Hepatocyte (in vitro differentiated cells): ENCODE measurements at places on chromosomes 7 and 10. TPM values are rescaled to one million over a fixed set of nuclear protein-coding genes. Genes with fewer than 3 reads are reported as not detected.

GRCh38 chr7:43850348-43851116 is 18.8 kb downstream of the MRPS24 start:
- H3K4me3 ChIP-seq = no peak overlapping the region
- no peaks in the 10 kb centered on the region for H3K27me3 ChIP-seq
- DNase-seq = no peak
- no peaks in the 10 kb centered on the region for H3K36me3 ChIP-seq
- H3K27ac ChIP-seq = no peak overlapping the region

GRCh38 chr7:154854836-154855235 is 148.1 kb downstream of the PAXIP1 start:
- H3K4me3 ChIP-seq = no peak overlapping the region
- H3K4me1 ChIP-seq = no peaks in the 10 kb centered on the region
- no peak overlapping the region for H3K27ac ChIP-seq
- H3K27me3 ChIP-seq = no peaks in the 10 kb centered on the region
- DNase-seq = no peak

DNA sequence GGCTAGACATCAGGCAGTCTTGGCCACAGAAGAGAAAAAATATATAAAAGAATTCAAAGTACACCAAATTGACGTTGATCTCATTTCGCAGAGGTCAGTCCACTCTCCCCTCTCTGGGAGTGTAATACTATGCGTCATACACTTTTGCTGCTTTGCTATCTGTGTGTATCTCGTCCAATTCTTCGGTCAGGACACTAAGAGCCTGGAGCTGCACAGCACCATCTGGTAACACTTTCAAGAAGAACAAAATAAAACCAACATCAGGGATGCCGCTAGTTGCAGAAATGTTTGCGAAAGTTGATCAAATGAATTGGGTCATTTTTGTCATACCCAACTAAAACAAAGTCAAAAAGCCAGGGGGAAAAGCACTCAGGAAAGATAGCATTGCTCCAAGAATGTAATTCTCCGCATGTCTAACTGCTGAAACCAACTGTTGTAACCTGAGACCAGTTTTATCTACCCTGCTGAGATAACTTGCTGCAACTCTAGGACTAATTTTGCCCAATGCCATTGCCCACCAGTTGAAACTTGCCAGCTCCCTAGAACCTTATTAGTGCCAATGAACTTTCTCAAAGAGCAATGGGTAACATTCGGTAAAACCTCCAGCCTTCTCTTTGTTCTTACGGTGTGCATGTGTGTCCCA is 23.0 kb downstream of the TMEM176A start:
- H3K4me1 ChIP-seq = no peaks in the 10 kb centered on the region
- H3K27ac ChIP-seq = no peak overlapping the region
- no peak for DNase-seq
- H3K4me3 ChIP-seq = no peak overlapping the region
- H3K27me3 ChIP-seq = no peaks in the 10 kb centered on the region

GRCh38 chr10:34780818-34781380 is 34.2 kb downstream of the PARD3 start:
- H3K27ac ChIP-seq = peak overlapping the region; percentile 70
- peak; percentile 19 for DNase-seq
- no peak overlapping the region for H3K4me3 ChIP-seq
- no peaks in the 10 kb centered on the region for H3K27me3 ChIP-seq

DNA sequence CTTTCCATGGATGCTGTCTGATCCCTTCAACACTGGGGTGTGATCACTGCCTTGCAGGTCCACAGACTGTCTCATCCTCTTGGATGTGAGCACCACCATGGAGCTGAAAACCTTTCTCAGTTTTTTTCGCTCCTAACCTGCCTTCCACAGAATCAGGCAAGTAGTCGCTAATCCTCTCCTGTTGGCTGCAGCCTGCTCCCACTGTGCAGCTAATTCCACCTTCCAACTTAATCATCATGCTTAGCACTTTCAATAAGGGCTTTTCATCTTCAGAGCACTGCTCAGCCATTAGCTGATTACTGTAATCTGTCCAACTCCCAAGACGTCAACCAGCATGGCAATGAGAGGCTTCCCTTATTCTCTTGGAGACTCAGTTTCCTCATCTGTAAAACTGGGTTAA is 15.1 kb upstream of the CDH23 start:
- no peaks in the 10 kb centered on the region for H3K36me3 ChIP-seq
- no peak for DNase-seq
- H3K4me3 ChIP-seq = no peak overlapping the region
- no peaks in the 10 kb centered on the region for H3K27me3 ChIP-seq
- no peaks in the 10 kb centered on the region for H3K4me1 ChIP-seq

- no peak for DNase-seq
- H3K4me3 ChIP-seq = no peak overlapping the region
- no peaks in the 10 kb centered on the region for H3K27me3 ChIP-seq
- no peaks in the 10 kb centered on the region for H3K36me3 ChIP-seq
- peaks cover 5% of the 10 kb centered on the region for H3K4me1 ChIP-seq
Measured at GRCh38 chr7:133429371-133429770, 176.5 kb downstream of the EXOC4 start.

DNA sequence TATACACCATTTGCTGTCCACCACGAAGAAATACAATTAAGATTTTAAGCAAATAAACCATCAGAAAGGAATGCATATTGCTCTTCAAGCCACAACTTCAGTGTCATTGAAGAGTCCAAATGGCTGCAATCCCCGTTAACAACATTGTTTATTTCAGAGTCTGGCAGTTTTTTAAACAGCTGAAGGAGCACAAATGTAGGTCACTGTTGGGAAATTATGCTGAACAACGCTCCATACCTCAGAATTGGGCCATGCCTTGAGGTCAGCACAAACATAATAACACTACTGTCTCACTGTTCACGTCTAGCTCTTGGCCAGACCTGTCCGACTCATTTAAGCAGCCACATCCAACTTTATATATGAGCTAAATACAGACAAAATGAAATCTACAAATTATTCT is 453.9 kb upstream of the GHITM start:
- no peak for DNase-seq
- no peak overlapping the region for H3K27ac ChIP-seq
- H3K27me3 ChIP-seq = no peaks in the 10 kb centered on the region
- no peak overlapping the region for H3K4me3 ChIP-seq
- H3K4me1 ChIP-seq = no peaks in the 10 kb centered on the region

- H3K27me3 ChIP-seq = no peaks in the 10 kb centered on the region
- DNase-seq = no peak
- H3K27ac ChIP-seq = no peak overlapping the region
- no peaks in the 10 kb centered on the region for H3K4me1 ChIP-seq
- H3K4me3 ChIP-seq = no peak overlapping the region
Measured at GRCh38 chr7:95780665-95781064, 8.3 kb downstream of the DYNC1I1 start.

DNA sequence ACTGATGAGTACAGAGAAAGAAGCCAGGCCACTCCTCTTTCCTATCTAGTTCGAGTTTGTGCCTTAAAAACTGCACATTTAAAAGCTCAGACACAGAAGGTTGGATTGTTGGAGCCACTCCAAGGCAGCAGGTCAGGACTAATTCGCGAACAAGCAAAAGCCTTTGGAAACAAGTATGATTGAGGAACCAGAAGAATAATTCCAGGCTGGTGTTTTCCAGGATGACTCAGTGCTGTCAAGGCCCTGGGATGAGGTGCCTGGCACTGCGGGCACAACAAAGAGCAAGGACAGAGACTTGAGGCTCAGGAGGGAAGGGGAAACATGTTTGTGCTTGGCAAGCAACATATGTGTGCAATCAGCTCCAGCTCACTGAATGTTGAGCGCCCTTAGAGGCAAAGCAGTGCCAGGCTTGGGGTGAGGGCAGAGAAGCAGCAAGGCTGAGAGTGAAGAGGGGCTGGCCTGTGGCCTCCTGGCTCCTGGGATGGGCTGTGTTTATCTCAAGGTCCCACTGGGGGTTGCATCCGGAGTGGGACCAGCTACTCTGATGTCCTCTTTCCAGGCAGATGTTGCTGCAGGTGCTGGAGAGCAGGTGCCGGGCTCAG is 44.1 kb downstream of the VSTM4 start:
- no peak for DNase-seq
- no peaks in the 10 kb centered on the region for H3K36me3 ChIP-seq
- no peak overlapping the region for H3K4me3 ChIP-seq
- H3K4me1 ChIP-seq = no peaks in the 10 kb centered on the region

DNA sequence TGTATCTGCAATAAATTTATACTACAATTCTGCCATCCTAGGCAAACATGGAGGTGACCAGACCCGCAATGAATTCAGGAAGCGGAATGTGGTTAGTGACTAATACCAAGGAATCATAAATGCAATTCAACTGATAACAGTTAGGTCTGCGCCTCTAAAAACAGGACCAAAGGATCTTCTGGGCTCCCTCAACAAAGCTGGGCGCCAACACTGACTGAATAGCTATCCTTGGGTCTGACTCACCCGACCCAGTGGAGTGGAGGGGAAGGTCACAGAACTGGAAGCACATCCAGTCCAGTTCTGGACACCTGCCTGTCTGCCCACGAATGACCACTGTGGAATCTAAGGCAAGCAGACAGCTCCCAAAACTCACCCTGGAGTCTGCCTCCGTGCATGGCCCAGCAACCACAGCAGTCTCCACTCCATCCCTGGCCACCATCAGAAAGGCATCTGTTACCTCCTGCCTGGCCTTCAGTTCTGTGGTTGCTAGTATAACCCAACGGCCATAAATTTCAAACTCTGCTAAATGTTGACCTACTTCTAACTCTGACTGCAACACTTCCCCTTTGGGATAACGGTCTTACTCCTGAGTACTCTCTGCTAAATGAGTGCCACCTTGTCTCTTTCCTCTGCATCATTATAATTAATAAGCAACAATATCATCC is 43.0 kb upstream of the DLX6 start:
- no peak for DNase-seq
- H3K4me1 ChIP-seq = no peaks in the 10 kb centered on the region
- H3K27me3 ChIP-seq = peaks cover 10% of the 10 kb centered on the region
- no peaks in the 10 kb centered on the region for H3K36me3 ChIP-seq

DNA sequence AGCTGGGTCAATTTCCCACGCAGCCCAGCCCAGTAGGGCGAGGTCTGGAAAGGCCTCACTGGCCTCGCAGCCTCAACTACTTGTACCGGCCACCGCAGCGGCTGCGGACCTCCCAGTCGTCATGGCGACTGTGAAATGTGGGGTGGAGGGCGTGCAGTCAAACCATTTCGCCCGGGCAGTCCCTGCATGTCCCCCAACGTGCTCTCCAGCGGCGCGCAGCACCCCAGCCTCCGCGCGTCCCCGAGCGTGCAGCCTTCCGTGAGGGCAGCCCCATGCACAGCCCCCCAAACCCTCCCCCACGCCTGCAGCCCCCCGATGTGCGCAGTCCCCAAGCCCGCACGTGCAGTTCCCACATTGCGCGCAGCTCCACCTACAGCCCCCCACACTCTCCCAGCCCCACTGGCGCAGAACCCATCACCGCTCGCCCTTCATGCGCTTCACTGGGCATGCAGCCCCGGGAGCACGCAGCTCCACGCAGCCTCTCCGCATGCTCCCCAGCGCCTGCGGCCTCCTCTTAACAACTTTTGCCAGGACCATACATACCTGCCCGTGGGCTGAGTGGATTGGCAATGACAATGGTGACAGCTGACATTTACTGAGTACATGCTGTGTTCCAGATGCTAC is 34.5 kb upstream of the SFTPD start:
- DNase-seq = no peak
- H3K27me3 ChIP-seq = peaks cover 21% of the 10 kb centered on the region

GRCh38 chr10:34864149-34865067 is 49.3 kb upstream of the PARD3 start:
- DNase-seq = no peak
- H3K36me3 ChIP-seq = no peaks in the 10 kb centered on the region
- H3K4me1 ChIP-seq = peaks cover 23% of the 10 kb centered on the region
- H3K27me3 ChIP-seq = no peaks in the 10 kb centered on the region
- H3K4me3 ChIP-seq = no peak overlapping the region
- H3K27ac ChIP-seq = no peak overlapping the region

DNA sequence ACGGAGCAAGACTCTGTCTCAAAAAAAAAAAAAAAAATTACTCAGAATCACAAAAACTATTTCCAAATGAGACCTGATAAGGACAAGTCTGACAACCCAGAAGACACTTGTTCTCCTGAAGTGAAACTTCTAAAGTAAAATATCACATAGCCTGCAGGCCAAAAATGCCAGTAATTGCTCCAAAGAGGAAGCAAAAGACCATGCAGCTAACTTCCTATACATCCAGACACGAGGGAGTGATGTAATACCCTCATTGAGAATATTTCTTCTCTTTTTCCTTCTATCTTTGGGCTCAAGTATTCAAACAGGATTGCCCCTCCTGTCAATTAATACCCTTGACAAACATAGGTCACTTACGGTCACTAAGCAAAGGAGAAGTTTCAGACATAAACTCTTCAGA is 31.2 kb downstream of the ARMH3 start:
- H3K4me3 ChIP-seq = no peak overlapping the region
- H3K27ac ChIP-seq = no peak overlapping the region
- no peak for DNase-seq
- no peaks in the 10 kb centered on the region for H3K4me1 ChIP-seq

GRCh38 chr7:132112657-132113056 is 463.6 kb downstream of the PLXNA4 start:
- peaks cover 8% of the 10 kb centered on the region for H3K4me1 ChIP-seq
- no peaks in the 10 kb centered on the region for H3K27me3 ChIP-seq
- H3K36me3 ChIP-seq = no peaks in the 10 kb centered on the region
- no peak for DNase-seq
- H3K27ac ChIP-seq = no peak overlapping the region
- H3K4me3 ChIP-seq = no peak overlapping the region

DNA sequence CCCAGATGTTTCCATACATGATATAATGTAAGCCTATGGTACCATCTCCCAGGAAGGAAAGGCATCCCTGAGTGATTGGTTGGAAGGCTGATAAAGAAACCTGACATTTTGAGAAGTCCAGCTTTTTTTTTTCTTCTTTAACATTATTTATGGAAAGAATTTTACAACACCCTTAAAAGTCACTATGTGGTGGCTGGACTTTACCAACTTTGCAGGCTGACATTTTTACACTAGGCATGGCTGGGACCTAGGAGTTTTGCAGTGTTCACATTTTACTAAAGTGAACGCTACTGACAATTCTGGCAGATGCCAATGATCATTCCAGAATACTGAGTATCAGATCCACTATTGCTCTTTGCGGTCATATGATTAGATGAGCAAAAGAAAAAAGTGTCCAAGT is 239.9 kb downstream of the GLI3 start:
- H3K4me3 ChIP-seq = no peak overlapping the region
- no peaks in the 10 kb centered on the region for H3K36me3 ChIP-seq
- no peak overlapping the region for H3K27ac ChIP-seq
- H3K4me1 ChIP-seq = no peaks in the 10 kb centered on the region
- no peaks in the 10 kb centered on the region for H3K27me3 ChIP-seq

GRCh38 chr10:69061305-69062161 is 26.4 kb upstream of the SRGN start:
- peaks cover 8% of the 10 kb centered on the region for H3K27me3 ChIP-seq
- no peak overlapping the region for H3K4me3 ChIP-seq
- peak; percentile 64 for DNase-seq
- H3K36me3 ChIP-seq = no peaks in the 10 kb centered on the region
- H3K27ac ChIP-seq = peak overlapping the region; percentile 63

GRCh38 chr7:98175260-98175940 is 35.8 kb upstream of the BHLHA15 start:
- no peak for DNase-seq
- H3K36me3 ChIP-seq = no peaks in the 10 kb centered on the region
- H3K4me1 ChIP-seq = peaks cover 18% of the 10 kb centered on the region

The ETV1 gene
- 8.4 and 8.9 TPM in 2 replicates for total RNA-seq

The NPC1L1 gene
- 14.8 and 20.6 TPM in 2 replicates for total RNA-seq

The ARHGAP22 gene
- total RNA-seq = 0.52 and 1.8 TPM in 2 replicates
